ENCODE measurements at places on chromosomes 12 and 14.

DNA sequence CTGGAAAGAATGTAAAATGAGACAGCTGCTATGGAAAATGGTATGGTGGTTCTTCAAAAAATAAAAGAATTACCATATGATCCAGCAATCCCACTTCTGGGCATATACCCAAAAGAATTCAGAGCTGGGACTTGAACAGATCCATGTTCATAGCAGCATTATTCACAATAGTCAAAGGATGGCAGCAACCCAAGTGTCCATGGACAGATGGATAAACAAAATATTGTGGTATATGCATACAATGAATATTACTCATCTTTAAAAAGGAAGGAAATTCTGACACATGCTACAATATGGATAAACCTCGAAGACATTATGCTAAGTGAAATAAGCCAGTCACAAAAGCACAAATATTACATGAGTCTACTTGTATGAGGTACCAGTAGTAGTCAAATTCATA is 9.1 kb downstream of the RAB2B start:
- DNase-seq: no peak

GRCh38 chr12:100935929-100936328 is 141.4 kb downstream of the ANO4 start:
- no peak for DNase-seq

DNA sequence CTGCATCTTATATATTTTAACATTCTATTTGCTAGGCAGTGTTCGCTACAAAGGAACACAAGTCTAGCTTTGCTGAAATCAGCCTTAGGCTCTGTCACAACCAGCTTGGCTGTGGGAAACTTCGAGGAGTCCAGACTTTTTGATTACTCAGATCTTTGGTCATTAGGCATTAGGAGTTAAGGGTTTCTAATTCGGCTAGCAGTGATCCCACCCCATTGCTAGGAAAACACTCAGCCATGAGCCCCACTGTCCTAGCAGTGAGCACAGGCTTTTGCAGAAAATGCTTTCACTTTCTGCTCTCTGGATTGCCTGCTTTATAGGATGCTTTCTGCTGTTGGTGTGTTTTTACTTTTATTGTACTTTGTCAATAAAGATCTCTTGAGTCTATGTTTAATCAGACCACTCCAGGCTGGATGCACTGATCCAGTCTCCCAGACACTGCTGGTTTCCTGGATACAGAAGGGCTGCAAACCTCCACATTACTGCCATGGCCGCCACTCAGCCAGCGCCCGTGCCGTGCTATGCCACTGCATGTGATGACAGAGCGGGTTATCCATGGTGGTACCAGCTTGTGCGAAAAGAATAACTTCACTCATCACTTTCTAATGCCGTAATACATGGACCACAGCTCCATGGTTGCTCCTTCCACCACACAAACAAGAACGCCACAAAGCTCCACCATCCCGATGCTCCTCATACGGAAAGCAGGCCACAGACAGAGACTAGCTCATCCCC is 41.0 kb upstream of the PYGL start:
- no peak for DNase-seq

DNA sequence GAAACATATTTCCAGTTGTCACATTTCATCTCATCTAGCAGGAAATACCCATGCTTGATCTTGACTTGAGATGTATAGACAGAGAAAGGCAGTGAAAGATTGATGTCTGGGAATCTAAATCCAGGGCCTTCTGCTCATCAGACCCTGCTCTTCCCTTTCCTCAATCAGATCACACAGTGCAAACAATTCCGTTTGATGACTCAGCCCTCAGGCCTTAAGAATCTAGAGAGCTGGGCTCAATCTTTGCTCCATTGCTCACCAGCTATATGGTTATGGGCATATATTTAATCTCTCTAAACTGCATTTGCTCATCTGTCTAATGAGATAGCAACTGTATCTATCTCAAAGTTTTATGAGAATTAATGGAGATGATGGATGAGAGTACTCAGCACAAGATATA is 201.8 kb upstream of the CCDC196 start:
- peak; percentile 35 for DNase-seq

GRCh38 chr12:122867691-122868461 is 28.0 kb downstream of the VPS37B start:
- peak; percentile 37 for DNase-seq

- no peak for DNase-seq
These were observed 127.3 kb downstream of the SLC6A15 start for GRCh38 chr12:84785281-84785680.

DNA sequence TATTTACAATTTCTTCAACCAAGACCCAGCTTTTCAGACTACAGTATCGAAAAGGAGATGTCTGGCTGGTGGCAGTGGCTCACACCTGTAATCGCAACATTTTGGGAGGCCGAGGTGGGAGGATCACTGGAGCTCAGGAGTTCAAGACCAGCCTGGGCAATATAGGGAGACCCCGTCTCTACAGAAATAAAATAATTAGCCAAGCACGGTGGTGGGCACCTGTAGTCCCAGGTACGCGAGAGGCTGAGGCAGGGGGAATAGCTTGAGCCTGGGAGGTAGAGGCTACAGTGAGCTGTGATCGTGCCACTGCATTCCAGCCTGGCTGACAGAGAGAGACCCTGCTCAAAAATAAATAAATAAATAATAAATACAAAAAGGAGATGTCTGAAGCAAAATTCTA is 530.5 kb downstream of the BCL11B start:
- no peak for DNase-seq

DNA sequence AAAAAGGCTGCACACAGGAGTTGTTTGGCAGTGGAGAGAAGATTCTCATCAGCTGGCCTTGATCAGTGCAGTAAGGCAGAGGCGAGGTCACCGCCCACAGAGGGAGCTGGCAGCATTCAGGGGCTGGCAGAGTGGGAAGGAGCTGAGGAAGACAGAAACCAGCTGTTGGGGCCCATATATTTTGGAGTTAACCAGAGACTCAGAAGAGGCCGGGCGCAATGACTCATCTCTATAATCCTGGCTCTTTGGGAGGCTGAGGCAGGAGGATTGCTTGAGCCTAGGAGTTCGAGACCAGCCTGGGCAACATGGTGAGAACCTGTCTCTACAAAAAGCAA is 17.7 kb downstream of the SMCO2 start:
- no peak for DNase-seq

DNA sequence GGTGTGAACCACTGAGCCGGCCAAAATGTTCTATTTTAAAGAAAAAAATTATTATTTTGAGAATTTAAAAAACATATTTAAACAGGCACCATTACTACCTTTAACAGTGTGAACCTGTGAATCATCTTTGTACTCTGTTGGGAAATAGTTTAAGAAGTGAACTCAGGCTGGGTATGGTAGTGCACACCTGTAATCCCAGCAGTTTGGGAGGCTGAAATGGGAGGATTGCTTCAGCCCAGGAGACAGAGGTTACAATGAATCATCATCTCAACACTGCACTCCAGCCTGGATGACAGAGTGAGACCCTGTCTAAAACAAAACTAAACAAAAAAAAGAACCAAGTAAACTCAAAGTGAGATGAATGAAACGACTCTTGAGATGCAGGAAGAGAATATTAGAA is 3.1 kb upstream of the WDR89 start:
- no peak for DNase-seq

- DNase-seq: peak; percentile 19
These were observed 10.8 kb downstream of the SUOX start for GRCh38 chr12:56007564-56008559.

DNA sequence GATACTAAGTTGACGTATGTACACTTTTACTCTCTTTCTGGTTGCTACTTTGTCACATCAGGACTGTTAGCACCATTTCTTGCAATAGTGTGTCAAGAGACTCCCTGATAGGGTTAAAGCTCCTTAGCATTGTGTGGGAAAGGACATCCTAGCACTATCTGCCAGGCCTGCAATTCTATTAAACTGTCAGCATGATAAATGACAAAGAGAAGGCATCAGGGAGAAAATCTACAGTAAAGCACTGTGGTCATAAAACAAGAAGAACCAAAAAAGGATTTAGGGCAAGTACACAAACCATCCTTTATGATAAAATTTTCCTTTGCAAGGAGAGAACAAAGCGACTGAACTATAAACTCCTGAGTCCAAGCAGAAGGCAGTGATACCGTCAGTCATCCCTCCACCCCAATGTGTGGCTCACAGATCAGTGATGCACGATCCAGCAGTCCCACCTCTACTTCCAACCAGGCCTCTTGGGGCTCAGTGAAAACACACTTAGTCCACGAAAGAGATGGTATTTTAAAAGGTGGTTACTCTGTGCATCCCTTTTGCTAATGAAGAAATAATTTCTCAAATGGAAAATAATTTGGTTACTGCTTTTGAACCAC is 31.4 kb upstream of the SLC35F4 start:
- no peak for DNase-seq

DNA sequence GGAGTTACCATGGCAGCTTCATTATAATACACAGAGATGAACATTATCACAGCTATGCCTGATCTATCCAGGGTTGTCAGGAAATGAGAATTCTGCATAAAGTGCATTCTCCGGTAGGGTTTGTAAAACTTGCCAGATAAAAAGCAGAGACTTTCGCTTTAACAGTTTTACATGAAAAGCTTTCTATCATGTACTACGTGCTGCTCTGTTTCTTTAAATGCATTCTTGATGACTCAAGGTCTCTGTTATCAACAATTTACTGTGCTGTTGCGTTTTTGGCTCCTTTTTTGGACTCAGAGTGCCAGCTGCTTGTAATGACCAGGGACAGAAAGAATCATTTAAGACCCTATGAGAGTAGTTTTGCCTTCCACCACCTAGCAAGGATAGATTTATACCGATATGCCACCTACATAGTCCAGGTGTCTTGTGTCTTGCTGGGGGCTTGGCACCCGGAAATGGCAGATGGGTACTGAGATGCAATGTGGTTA is 371.2 kb downstream of the BTG1 start:
- DNase-seq: no peak

GRCh38 chr12:118607831-118608230 is 231.5 kb downstream of the SUDS3 start:
- DNase-seq: no peak

DNA sequence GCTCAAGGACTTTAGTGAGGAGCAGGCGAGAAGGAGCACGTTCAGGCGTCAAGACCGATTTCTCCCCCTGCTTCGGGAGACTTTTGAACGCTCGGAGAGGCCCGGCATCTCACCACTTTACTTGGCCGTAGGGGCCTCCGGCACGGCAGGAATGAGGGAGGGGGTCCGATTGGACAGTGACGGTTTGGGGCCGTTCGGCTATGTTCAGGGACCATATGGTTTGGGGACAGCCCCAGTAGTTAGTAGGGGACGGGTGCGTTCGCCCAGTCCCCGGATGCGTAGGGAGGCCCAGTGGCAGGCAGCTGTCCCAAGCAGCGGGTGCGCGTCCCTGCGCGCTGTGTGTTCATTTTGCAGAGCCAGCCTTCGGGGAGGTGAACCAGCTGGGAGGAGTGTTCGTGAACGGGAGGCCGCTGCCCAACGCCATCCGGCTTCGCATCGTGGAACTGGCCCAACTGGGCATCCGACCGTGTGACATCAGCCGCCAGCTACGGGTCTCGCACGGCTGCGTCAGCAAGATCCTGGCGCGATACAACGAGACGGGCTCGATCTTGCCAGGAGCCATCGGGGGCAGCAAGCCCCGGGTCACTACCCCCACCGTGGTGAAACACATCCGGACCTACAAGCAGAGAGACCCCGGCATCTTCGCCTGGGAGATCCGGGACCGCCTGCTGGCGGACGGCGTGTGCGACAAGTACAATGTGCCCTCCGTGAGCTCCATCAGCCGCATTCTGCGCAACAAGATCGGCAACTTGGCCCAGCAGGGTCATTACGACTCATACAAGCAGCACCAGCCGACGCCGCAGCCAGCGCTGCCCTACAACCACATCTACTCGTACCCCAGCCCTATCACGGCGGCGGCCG is 1.1 kb downstream of the PAX9 start:
- DNase-seq: peak; percentile 60

Data from RKO (cell line).